ENCODE measurements at places on chromosomes 12 and 14.

- peak; percentile 77 for DNase-seq
Observed at GRCh38 chr14:60553808-60554207, 44.9 kb downstream of the SIX6 start.

DNA sequence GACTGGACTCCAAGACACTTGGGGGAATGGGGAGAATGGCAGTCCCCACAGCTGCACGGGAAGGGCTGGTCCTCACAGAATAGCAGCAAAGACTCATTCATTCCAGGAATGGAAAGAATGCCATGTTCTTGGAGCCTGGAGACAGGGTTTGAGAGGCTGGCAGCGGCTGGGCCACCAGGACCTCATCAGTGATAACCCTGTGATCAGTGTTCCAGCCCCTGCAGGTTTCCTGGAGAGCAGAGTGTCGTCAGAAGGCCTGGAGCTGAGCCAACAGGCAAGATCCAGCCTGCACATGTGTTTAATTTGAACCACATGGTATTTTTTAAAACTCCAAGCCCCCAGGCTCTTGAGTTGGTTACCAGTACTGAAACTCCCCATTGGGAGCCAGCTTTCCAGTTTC is 11.3 kb downstream of the BDKRB1 start:
- DNase-seq = no peak

DNA sequence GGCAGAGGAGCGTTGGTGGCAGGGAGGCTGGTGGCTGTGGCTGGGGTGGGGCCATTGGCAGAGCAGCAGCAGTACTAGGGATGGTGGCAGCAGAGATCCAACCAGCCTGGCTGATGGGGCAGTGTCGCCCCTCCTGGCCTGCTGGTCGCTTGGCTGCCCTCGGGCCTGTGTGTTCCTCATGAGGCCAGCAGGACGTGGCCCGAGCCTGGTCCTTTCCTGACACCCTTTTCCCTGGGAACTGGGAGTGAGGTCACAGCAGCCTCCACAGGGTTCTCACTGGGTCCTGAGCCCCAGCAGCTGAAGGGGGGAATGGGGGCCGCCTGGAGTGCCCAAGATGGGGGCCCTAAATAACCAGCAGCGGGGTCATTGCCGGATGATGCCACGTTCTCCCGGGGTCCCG is 46.1 kb downstream of the KIF26A start:
- no peak for DNase-seq

DNA sequence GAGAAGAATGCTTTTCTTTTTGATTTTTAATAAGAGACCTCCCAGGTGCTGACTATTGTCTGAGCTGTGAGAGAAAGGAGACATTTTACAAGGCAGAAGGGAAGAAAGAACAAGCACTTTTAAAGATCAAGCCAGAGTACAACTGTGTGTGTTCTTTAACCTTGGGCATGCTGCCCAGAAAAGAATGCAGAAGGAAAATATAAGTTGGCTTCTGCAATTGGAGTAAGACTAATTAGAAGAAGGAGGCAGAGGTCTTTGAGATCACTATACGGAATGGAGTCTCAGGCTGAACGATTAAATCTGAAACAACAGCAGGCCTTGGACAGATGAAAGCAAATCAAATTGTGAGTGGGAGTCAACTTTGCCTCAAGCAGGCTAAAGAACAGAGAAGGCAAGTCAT is 230.5 kb downstream of the ATP23 start:
- DNase-seq = peak; percentile 44

Data from amniotic epithelial cell (primary cell).